NCI-H526 treated with DMSO at 0.1 percent for 48 hours (cell line): ENCODE measurements at places on chromosomes 3 and 15.

DNA sequence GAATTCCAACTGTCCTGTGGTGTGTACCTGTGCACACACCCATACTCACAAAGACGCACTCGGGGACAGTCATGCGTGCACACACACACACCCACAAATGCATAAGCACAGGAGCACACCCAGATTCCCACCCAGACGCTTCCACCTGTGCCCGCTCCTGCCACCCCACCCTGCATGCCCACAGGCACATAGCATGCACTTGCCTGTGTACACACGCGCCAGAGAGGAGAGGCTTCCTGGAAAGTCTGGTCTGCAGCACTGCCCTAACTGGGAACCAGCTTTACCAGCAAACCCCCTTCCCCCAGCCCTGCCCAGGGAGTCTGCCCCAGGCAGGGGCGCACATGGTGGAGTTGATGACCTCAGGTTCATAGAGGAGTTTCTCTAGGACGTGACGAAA, 246.2 kb downstream of the UACA start:
- no peak for DNase-seq

- no peak for DNase-seq
Measured at GRCh38 chr3:189557824-189558223, 73.4 kb upstream of the TP63 start.

DNA sequence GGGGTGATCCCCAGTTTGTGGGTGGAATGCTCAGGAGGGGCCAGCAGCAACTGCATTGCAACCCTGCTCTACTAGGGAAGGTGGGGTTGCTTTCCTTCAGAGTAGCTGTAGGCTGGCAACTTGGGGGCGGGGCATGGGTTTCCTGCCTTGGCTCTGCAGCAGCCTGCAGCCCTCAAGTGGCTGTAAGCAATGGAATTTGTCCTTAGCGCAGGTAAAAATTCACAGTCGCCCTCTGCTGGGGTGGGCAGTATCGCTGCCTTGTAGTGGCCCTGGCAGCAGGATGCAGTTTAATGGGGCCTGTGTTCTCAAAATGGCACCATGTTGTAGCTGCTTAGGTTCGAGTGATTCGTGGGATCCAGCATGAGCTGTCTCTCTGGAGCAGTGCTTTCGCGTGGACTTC, 29.8 kb downstream of the STT3B start:
- DNase-seq = no peak

DNA sequence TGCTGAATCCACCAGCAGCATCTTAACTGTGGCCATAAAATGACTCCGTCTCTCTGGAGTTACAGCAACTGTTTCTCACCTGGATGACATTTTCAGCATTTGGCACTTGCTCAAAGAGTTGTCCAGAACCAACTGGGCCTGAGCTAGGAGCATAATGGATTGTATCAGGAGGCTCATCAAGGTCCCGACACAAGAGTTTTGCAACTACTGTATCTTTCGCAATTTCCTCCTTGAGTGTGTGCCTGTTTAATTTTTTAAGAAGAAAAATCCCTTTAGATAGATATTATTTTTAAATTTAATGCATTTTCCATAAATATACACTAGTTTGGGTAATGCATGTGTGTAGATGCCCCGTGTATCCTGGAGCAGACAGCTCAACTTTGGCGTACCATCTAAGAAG, 44.3 kb upstream of the C3orf49 start:
- DNase-seq = no peak

DNA sequence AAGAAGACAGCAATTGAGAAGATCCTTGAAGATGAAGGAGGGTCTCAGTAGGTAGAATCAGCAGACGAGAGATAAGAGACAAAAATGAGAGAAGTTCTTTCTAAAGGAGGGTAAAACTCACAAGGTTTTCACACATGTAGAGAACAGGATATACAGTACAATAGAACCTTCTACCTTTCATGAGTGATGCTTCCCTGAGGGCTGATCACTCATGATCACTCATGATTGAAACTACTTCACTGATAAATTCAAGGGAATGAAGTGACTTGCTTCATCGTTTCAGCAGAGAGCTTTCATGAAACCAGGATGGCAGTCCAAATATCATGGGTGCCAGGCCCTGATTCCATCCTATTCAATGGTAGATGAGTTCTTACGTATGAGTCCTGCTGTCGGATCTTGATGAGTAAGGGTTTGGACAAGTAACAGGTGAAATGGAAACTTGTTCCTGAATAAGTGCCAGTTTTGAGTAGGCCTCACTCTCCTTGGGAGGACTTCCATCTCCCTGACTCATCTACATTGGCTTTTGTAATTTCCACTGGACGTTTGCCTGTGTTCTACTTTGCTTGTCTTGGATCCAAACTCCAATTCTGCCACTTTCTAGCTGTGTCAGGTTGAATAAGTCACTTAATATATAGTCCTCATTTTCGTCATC, 9.6 kb upstream of the CLDN16 start:
- no peak for DNase-seq

- DNase-seq = no peak
Measured at GRCh38 chr3:4314688-4315087, 11.5 kb downstream of the SETMAR start.

DNA sequence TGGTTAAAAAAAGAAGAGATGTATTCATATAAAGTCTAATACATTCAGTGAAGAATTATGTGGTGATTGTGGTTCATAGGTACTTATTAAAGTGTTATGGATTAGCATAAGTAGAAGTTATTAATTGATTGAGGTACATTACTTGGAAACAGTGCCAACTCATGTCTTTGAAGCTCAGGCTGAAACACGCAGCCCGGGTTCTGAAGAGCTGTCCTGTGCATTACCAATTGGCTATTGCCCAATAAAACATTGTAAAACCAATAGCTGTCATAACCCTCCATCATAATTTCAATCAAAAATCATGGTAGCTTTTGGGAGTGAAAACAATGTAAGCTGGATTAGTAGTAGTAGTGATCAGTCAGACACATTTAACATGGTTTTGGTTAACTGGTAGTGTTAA, 560.1 kb downstream of the MCTP2 start:
- DNase-seq = no peak

DNA sequence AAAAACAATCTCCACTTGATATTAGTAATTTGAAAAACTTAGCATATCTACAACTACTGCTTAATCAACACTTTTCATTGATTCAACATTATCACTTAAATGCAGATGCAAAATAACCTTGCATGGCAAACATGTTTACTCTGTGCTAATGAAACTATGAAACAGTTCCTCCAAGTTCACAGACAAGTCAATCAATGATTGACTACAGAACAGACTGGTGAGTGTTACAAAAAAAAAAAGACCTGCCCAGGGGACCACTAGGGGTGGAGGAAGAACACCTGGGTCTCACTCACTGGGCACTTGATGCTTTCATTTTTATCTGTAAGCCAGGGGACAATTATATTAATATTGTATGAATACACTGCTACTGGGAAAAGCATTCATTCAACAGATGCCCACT, 4.3 kb upstream of the NR2C2 start:
- DNase-seq = no peak

DNA sequence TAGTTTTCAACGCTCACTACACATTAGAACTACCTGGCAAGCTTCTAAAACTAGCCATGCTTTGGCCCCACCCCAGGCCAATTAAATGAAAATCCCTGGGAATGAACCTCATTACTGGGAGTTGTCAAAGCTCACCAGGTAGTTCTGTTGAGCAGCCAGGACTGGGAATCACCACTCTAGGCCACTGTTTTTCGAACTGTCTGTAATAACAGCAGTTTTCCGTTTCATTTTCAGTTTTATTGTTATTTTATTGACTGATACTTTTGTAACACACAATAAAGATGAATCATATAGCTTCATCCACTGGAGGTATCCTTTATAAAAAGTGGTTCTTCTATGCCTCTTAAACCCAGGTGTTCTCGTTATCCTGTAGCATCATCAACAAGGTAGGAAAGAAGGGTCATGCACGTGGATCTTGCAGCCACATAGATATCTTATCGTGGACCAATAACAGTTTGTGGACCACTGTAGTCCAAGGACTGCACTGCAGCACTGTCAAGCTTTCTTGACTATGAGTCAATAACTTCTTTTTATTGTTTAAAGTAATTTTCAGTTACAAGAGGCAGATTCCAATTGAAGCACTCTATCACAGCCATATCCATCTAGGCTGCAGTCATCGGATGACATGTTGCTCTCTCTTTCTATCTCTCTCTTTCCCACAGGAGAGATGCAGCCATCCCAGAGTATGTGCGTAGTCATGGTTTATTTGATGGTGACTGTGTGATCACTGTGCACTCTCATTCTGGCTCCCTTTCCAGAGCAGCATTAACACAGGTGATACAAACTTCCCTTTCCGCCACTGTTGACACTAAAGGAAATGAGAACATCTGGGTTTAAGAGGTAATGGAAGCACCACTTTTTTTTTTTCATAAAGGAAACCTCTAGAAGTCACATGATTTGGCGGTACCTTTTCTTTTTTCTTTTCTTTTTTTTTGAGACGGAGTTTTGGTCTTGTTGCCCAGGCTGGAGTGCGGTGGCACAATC, 39.0 kb upstream of the BLM start:
- DNase-seq = no peak

GRCh38 chr15:79004336-79004735, 59.5 kb upstream of the CTSH start:
- no peak for DNase-seq

GRCh38 chr3:24462737-24463136, 31.9 kb downstream of the THRB start:
- DNase-seq = no peak

DNA sequence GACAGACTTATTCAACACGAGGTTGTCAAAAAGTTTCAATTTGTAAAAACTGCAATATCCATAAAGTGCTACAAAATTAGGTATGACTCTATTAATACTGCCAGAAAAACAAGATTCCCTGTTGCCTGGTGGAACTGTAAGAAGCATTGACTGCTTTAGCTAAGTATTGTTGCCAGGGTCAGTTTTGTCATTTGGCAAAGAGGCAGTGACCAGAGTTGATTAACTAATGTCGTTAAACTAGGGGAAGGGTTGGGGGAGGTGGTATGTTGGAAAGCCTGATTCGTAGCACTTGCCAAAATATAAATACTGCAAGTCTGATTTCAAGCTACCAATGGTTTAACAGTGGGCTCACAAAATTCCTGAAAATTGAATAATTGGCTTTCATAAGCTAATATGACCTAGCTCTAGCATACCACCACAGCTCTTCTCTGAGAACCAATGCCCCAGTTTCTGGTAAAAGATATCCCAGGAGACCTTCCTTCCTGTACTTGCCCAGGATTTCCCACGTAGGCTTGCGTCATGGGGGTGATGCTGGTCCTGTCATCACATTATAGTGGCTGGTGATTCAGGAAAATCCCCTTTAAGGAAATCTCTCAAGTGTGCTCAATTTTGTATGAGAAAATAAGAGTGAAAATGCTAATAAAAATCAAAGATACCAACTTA, 266.4 kb upstream of the TBC1D5 start:
- DNase-seq = no peak

DNA sequence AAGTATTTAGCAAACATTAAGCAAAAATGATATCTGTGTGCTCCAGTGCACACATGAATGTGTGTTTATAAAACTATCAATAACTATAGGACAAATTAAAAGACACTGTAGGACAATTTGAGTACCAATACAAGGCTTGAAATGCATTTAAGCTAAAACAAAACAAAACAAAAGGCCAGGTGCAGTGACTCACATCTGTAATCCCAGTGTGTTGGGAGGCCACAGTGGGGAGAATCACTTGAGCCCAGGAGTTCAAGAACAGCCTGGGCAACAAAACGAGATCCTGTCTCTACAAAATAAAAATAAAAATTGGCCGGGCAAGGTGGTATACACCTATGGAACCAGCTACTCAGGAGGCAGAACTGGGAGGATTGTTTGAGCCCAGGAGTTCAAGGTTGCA, 50.7 kb downstream of the CSNK1G1 start:
- DNase-seq = no peak

DNA sequence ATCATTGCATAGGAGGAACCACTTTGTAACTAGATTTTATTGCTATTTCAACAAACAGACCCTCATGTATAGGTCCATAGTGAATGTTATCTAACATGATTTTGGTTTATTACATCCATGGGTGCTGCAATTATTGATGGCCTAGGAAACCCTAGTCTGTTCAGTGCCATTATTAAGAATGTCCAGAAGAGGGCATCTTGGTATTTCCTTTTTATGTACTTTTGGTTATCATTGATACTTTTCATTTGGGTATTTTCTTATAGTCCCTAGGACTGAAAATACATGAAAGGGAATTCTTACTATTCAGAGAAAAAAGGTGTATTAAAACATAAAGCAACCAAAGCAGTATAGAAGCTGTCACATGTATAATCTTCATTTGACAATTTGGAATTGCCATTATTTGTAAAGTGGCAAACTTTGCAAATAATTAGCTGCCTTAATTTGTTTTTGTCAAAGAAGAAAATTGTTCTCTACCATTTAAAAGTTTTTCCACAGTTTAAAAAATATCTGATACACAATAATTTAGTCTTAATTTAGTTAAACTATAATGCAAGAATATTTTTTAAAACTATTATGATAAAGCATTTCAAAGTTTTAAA, 48.7 kb downstream of the CNOT10 start:
- DNase-seq = peak; percentile 24

DNA sequence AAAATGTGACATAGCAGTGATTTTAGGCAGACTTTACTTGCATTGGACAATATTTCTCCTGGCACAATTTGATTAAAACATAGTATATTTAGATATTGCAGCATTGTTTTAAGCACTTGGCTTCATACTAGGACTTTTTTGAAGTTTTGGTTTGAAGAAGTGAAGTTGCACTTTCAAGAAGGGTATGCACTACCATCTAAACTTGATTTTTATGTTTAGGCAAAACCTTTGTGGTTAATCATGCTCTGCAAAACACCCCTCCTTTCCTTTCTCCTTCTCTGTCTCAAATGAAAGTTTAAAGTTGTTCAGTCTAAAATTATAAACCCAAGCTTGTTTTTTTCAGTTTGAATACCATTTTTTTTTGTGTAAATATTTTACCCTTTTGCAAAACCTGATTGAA, 173.8 kb downstream of the TCF12 start:
- DNase-seq = no peak

DNA sequence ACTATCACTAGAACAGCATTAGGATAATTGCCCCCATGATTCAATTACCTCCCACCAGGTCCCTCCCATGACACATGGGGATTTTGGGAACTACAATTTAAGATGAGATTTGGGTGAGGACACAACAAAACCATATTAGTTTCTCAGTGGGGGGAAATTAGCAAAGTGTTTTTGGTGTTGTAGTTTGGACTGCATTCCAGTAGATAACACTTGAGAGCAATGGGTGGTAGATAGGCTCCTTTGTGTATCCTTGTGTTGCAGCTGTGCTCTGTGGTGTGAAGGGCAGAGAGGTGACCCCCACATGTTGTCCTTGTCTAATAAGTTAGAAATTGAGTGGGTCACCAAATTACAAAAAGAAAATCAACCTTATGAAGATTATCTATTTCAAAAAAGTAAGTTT, 223.8 kb downstream of the SATB1 start:
- no peak for DNase-seq

DNA sequence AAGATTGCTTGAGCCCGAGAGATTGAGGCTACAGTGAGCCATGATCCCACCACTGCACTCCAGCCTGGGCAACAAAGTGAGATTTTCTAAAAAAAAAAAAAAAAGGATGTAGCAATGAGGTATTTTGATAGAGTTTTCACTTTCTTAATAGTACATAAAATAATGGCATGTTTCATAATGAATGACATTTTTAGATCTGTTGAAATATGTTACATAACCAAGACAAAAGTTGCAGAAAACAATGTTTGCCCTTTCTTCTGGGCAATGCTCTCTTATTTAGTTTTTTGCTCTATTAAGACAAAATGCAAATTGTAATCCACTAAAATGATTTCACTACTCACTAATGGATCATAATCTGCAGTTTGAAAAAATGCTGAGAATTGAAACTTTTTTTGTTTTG, 4.4 kb upstream of the MAPK6 start:
- DNase-seq = no peak
